ENCODE measurements at places on chromosomes 16 and 17. TPM values are rescaled to one million over a fixed set of nuclear protein-coding genes. Genes with fewer than 3 reads are reported as not detected.

GRCh38 chr17:67256075-67256732 is 11.2 kb upstream of the HELZ start:
- DNase-seq, result no peak

Gene ITGAL
- total RNA-seq, result not detected

DNA sequence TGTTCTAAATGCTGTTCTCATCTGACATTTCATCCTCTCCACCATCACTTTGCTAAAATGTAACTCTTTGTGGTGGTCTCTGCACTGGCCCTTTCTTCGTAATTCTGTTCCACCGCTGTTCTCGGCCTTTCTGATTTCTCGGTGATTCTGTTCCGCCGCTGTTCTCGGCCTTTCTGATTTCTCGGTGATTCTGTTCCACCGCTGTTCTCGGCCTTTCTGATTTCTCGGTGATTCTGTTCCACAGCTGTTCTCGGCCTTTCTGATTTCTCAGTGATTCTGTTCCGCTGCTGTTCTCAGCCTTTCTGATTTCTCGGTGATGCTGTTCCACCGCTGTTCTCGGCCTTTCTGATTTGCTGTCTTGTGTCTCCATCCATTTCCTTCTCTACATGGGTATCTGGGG is 12.3 kb downstream of the FOXF1 start:
- no peak for DNase-seq

Gene OTOP2
- not detected for total RNA-seq

Gene LRRC36
- total RNA-seq, result not detected

Gene TBX4
- total RNA-seq, result not detected

Gene CACNA1G
- under 0.01 TPM for total RNA-seq

DNA sequence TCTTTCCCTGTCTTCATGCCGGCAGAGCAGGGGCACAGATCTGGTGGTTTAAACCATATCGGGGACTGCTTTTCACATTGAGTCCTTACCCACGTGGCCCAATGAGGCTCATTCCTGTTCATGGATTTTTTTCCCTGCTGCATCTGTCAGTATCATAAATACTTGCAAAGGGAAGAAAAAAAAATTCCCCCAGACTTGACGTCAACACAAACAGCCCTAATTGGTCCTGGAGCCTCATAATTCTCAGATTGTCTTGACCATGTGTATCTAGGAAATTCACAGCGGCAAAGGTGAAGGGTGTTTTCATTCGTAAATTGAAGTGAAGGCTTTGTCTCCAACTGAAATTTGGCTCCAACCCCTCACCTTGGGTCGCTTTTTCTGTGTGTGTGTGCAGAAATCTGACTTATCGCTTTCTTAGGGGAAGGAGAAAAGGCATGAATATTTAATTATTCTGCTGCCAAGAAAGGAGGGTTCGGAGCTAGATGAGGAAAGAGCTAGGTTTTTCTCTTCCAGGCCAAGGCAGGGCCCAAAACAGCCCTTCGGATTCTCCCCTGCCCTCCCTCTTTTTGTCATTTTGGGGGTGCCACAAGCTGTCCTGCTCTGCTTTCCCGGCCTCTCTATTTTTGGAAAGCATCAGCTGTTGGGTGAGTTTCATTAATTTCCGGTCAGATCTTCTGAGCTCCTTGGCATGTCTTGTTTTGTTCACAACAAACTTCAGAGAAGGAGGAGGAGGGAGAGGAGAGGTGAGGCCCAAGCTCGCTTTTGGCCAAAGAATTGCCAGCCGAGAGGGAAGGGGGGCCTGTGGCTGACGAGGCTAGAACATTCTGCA is 17.8 kb upstream of the CIBAR2 start:
- peak; percentile 72 for DNase-seq

- DNase-seq, result peak; percentile 96
These were observed 113.3 kb downstream of the FTO start for GRCh38 chr16:53817117-53817755.

GRCh38 chr16:887846-888245 is 82.9 kb downstream of the LMF1 start:
- no peak for DNase-seq

DNA sequence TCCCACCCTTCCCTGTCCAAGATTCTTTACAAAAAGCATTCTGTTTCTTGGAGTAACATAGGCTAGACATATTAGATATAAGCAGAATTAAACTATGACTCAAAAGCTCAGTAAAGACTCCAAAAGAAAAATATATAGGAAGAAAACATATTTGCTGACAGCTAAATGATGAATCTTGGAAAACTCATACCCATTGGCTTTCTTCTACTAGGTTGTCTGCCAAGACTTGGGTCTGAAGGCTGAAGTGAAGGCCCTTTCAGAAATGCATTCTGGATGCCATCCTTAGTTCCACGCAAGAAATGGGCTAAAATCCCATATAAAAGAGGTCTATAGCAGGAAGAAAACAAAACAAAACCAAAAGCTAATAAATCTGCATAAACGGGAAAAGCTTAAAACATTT is 15.1 kb downstream of the CEP20 start:
- DNase-seq, result no peak

DNA sequence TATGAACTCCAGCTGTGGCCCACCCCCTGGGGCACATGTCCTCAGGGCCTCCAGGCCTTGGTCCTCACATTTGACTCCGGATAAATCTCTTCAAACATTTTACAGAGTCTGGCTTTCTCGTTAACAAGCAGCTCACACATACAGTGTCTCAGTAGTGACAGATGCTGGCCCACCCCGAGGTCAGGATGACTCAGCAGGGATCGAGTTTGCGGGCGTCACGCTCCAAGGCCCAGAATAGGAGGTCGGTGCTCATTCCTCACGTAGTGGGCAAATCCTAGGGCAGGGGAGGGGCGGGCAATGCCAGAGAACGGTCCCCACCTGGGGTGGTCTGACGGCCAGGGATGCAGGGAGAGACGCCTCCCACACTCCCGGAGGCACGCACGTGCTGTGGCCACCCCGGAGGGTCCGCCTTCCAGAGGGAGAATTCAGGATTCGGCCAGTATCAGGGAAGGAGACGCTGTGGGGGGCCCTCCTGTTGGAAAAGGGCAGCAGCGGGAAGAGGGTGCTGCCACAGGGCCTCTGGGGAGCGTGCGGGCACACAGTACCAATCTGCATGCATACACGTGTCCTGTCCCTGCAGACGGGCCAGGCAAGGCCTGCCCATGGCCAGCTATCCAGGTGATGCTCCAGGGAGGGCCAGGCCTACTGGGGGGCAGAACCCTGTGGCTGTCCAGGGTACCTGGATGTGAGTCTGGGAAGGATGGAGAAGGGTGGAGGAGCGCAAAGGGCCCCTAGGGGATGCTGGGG is 8.6 kb downstream of the SLC7A5 start:
- DNase-seq, result peak; percentile 84

Gene CIAO3
- 37.1 TPM for total RNA-seq

GRCh38 chr16:83806731-83807130 is 1.0 kb upstream of the HSBP1 start:
- no peak for DNase-seq

DNA sequence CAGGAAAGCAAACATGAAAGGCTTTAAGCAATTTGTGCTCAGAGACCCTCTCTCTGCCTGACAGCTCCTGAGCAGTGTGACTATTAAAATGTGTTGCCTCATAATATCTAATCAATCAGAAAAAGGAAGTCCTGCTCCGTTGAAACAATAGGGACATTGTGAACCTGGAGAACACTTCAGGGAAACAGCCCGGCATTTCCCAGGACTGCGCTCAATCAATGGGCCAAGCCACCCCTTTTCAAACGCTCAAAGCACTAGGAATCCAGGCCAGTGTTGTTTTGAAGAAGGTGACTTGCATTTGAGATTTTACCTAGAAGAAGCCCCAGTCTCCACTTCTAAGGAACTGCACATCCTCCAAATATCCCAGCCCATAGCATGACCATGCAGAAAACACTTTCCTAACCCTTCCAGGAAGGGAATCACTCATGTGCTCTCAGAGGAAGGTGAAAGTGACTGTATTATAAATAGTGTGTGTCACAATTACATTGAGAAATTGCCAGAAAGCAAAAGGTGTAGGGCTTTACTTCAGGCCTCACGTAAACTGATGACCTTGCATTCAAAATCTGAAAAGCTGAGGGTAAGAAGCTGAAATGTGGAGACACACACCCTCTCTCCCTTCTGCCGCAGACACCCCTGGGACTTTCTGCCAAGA is 19.4 kb downstream of the CDRT4 start:
- DNase-seq, result no peak

Gene GUCY2D
- total RNA-seq, result under 0.01 TPM

Gene CUEDC1
- 21.6 TPM for total RNA-seq

DNA sequence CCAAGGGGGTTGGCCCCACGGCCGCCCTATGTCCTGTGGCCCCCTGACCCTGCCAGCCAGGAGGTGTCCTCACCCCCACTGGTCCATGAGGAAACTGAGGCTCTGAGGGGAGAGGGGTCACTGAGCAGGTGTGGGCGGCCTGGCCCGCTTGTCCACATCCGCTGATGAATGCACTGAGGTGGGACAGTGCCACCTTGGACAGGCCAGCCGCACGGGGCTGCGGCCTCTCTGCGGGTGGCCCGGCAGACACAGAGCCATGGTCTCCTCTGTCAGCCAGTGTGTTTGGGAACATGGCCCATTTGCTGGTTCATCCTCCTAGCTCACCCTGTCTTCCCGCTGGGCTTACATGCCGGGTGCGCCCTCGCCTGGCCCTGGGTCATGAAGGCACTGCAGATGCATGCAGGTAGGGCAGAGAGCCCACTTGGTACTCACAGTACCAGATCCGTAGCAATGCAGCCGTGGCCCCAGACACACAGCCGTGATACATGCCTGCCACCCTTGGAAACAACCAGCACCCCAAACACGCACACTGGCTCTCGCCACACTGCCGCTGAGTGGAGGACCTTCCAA is 93.9 kb downstream of the ENGASE start:
- DNase-seq, result no peak

GRCh38 chr16:10228779-10229178 is 46.6 kb upstream of the GRIN2A start:
- no peak for DNase-seq

- no peak for DNase-seq
These were observed 17.1 kb downstream of the MPP2 start for GRCh38 chr17:43890240-43890639.

GRCh38 chr16:1509307-1510221 is 16.4 kb downstream of the TELO2 start:
- DNase-seq, result no peak

GRCh38 chr17:1839516-1839915 is 9.7 kb downstream of the RPA1 start:
- DNase-seq, result peak; percentile 8

Gene HS3ST3B1
- 7.4 TPM for total RNA-seq

Gene IRX5
- not detected for total RNA-seq

DNA sequence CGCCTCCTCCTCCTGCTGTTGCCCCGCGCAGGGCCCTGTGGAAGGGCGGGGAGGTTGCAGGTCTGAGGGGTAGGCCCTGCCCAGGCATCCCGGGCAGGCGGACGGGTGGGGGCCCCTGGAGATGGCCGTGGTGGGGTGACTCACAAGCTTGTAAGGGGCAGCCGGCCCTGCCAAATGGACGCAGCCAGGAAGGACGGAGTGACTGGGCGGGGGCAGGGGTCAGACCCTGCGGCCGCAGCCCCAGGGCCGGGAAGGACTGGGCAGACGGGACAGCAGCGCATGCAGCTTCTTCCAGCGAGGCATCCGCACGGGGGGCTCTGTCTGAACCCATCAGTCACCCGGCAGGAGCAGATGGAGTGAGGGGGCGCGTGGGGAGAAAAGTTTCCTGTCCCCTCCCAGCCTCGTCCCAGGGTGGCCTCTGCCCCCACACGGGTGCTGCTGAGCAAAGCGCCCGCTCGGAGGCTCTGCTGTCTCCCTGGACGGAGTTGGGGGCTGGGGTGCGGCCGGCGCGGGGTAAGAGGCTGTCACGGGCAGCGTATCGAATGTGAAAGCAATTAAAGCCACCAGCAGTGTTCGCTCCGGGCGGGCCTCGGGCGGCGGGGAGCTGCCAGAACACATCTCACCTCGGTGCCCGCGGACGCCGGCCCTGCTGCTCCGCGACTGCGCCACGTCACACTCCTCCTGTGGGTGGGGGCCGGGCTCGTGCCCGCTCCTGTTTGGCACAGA is 5.4 kb upstream of the PRR35 start:
- peak; percentile 46 for DNase-seq

GRCh38 chr16:46900455-46901235 is 16.5 kb downstream of the GPT2 start:
- no peak for DNase-seq

DNA sequence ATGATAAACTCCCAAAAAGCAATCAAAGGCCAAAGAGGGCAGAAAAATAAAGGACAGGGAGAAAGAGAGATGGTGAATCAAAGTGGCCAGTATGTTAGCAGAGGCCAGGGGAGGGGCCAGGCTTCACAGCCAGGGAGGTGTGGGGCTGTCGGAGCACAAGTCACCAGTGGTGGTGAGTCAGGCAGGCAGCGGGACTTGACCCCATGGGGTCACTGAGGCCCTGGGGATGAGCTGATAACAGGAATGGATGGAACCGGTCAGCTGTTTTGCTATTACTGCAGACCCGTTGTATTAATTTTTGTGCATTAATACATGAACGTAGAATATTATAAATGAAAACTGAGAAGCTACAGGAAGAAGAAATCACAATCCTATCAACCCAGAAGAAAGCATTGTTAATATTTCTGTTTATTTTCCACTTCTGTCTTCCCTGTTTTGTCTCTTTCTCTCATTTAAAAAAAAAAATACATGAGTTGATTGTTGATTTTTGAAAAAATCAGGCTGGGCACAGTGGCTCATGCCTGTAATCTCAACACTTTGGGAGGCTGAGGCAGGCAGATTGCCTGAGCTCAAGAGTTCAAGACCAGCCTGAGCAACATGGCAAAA is 106.9 kb downstream of the SOCS1 start:
- DNase-seq, result peak; percentile 38

GRCh38 chr16:50517450-50518252 is 30.5 kb upstream of the NKD1 start:
- no peak for DNase-seq

DNA sequence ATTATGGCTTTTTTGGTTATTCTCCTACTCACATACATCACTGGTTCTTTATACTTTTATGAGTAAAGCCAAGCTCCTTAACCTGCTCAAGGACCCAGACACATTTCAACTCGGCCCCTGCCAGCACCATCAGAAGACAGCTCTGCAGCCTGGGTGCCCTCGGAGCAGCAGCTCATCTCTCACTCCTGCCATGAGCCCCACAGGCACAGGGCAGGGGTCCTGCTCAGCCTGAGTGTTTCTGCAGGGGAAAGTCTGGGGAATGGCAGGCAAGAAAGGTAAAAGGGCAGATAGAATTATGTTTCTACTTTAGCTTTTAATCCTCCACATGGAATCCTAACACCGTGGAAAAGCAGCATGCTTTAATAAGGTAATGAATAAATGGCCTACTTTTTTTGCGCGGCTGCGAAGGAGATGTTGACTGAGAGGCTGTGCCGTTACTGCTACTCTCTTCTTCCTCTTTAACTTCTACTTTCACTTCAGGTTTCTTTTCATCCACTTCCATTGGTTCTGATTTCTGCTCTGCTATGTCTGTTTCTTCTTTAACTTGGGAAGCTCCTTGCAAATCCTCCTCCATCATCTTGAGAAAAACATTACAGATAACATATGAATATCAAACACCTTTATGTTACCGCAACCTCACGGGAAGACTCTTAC is 50.1 kb upstream of the TRAP1 start:
- no peak for DNase-seq
